ENCODE measurements at places on chromosomes 13 and 19.
A peak's percentile ranks its signal among the peaks of the same experiment; 100 is the strongest.

DNA sequence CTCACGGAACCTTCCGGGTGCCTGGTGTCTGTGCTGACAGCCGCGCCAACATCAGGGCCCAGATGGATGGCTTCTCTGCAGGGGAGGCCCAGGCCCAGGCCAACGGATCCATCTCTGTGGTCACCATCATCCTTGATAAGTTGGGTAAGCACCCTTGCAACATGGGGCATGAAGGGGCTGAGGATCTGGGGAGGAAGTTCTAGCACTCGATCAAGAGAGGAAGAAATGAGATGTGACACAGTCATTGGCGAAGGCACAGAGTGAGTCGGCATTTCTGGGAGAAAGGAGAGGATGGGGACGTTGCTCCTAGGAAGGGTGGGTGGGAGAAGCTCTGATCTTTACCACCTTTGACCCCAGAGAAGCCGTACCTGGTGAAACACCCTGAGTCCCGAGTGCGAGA, 4.4 kb downstream of the CILP2 start:
- no peak for DNase-seq

- DNase-seq = no peak
Observed at GRCh38 chr19:43643326-43643725, 3.7 kb upstream of the CADM4 start.

DNA sequence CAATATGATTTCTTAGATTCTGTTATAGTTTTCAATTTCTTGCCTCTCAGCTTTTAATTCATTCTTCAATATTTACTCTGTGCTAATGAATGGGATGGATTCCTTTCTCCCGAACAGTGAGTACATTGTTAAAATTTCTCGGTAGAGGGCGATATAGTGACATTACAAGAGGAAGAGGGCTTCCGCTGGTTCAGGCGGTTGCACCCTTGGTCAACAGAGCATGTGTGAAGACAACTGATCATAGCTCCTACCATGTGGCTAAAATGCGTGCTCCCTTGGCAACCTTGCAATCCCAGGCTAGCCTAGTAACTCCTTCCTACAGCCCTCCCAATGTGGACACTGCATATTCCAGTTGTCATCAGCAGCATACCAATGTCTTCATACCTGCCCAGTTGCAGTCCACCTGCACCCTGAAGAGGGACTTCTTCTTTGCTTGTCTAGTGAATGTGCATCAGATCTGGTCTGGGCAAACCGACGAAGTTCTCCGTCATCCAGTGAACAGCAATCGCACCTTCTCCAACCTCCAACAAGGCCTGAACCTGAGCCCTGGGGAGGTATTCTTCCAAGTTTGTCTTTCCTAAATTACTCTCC, 653.0 kb upstream of the GPC6 start:
- DNase-seq = no peak

DNA sequence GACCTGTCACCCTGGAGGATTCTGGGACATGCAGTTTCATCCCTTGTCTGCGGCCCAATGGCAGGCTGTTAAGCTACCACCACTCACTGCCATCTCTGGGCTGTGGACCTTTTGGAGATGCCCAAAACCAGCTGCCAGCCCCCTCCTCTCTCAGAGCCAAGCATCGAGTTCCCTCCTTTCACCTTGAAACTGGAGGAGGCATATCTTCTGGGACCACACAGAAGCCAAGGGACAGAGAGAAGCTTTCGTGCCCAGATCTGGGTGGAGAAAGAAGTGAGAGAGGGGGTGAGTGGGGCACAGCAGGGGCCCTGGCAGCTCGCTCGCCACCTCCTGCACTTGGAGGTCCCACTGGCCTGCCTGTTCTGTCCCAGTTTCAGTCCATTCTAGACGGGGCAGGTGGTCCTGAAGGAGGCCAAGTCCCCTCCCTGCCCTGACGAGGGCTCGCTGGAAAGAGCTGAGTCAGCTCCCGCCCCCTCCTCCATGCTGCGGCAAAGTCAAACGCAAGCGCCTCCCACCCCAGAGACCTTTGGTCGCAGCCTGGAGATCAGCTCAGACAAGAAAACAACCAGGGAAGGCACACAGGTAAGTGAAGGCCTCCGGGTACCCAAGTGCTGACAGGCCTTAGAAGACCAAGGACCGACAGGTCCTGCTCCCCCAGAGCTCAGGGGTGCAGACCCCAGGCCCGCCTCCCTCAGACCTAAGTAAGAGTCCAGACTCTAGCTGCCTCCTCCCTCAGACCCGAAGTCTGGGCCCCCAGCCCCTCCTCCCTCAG, 3.8 kb downstream of the BCAT2 start:
- DNase-seq = no peak

DNA sequence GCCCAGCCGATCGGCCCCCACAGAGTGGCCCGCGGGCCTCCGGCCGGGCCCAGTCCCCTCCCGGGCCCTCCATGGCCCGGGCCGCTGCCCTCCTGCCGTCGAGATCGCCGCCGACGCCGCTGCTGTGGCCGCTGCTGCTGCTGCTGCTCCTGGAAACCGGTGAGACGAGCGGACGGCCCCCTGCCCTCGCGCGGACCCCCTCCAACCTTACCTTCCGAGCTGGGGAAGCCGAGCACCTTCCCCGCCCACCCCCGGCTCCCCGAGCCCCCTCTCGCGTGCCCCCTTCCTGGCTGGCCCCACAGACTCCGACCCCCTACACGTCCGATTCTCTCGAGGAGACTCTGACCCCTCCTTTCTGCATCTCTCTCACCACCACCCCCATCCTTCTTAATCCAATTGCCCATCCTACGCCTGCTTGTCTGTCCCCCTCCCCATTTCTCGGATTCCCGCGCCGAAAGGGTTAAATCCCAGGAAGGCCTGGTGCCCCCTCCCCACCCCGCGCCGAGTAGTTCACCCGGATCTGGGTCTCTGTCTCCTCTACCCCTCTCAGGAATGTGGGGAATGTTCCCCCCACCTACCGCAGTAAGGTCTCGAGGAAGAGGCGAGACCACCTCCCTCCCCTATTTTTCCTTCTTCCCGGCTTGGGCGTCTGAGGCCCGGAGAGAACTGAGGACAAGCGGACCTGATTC, 502 bp downstream of the NECTIN2 start:
- no peak for DNase-seq

DNA sequence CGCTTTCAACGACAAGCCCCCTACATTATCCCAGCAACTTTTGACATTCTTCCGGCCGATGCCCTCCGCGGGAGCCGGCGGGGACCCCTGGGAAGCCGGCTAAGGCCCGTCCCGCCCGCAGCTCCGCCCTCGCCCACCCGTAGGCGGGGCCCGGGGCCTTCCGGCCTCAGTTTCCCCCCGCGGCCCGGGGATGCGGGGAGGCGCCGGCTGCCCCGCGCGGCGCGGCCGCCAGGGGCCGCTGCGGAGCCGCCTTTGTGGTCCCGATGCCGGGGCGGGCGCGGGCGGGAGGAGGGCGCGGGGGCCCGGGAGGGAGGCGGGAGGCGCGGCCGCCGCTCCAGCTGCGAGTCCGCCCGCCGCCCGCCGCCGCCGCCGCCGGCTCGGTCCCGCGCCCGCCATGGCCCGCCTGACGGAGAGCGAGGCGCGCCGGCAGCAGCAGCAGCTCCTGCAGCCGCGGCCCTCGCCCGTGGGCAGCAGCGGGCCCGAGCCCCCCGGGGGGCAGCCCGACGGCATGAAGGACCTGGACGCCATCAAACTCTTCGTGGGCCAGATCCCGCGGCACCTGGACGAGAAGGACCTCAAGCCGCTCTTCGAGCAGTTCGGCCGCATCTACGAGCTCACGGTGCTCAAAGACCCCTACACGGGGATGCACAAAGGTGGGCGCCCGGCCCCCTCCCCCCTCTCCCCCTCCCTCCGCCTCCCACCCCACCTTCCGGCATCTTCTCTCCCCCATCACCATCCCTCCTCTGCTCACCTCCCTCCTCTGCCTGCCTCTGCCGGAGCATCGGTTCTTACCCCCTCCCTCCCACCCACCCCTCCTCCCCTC, at the start of gene CELF5:
Gene CELF5, plus strand, starts transcription at position 316 of the 823 bp plus-strand sequence. Its CDS starts 79 bp downstream, at position 395.
- no peak for DNase-seq

GRCh38 chr13:97753942-97754670, 199.4 kb upstream of the IPO5 start:
- no peak for DNase-seq

DNA sequence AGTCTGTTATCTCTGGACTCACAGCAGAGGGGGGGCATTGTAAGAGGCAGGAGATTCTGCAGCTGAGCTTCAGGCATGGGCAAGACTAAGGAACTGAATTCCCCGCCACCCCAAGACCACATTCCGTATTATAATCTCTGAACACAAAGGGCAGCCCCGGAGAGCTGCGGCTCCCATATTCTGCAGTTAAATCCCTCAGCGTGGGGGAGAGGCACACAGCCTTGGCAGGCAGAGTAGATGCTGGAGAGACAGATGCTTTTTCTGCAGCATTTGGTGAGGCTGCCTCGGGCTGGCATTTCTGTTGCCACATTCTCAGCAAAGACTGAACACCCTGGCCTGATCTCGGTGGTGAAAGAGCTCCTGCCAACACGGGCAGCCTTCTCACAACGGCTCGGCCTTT, 12.9 kb downstream of the CHAF1A start:
- DNase-seq = no peak

- DNase-seq = no peak
Observed at GRCh38 chr19:13078897-13079541, 23.6 kb downstream of the LYL1 start.

DNA sequence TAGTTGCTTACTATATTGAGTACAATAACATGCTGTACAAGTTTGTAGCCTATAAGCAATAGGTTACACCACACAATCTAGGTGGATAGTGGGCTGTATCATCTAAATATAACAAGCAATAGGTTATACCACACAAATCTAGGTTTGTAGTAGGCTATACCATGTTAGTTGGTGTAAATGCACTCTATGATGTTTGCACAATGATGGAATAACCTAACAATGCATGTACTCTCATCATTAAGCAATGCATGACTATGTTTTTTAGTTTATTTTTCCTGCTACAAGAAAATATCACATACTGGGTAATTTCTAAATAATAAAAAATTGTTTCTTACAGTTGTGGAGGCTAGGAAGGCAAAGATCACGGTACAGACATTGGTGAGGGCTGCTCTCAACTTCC, 262.5 kb downstream of the SLITRK6 start:
- DNase-seq = no peak

- DNase-seq = no peak
Observed at GRCh38 chr19:27745978-27746542, 1466.9 kb downstream of the UQCRFS1 start.

GRCh38 chr19:40801426-40802299, 2.7 kb downstream of the EGLN2 start:
- DNase-seq = no peak

- DNase-seq = peak; percentile 41
Observed at GRCh38 chr19:6481541-6482342, at the start of gene DENND1C. TSS of gene DENND1C (minus strand) at chr19:6481787. CDS start at chr19:6481695, 92 bp downstream.

DNA sequence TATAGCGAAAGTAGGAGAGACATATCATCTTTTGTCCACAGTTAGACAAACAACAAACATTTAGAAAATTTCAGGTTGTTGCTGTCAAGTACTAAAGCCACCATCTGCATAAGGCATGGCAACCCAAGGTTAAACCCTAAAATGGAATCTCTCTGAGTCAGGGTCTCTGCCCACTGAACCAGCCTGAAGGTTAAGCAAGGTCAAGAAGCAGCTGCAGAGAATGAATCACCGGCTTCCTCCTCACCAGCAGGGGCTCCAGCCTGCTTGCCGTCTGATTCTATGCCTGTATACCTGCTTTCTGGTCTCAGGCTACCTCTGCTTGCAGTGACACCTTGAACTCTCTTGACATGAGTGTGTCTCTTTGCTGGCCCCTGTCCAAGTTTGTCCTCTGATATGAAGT, 726.2 kb upstream of the SGCG start:
- no peak for DNase-seq

GRCh38 chr19:33197591-33198000, 3.5 kb downstream of the LRP3 start:
- no peak for DNase-seq

- DNase-seq = no peak
Observed at GRCh38 chr13:99044764-99045163, 66.9 kb upstream of the DOCK9 start.

GRCh38 chr13:79904581-79904980, 423.6 kb downstream of the NDFIP2 start:
- DNase-seq = no peak

GRCh38 chr19:46015687-46016425, 7.0 kb downstream of the PGLYRP1 start:
- no peak for DNase-seq

GRCh38 chr13:109371066-109371465, 415.3 kb downstream of the IRS2 start:
- no peak for DNase-seq

GRCh38 chr13:99967869-99968520, 3.6 kb downstream of the ZIC5 start:
- DNase-seq = no peak

Data from stimulated activated CD8-positive, alpha-beta memory T cell treated with anti-CD3 and anti-CD28 coated beads, Interleukin-4, amount 100 ng/mL, for 1 hour (primary cell).